ENCODE measurements at places on chromosomes 1 and 21.

DNA sequence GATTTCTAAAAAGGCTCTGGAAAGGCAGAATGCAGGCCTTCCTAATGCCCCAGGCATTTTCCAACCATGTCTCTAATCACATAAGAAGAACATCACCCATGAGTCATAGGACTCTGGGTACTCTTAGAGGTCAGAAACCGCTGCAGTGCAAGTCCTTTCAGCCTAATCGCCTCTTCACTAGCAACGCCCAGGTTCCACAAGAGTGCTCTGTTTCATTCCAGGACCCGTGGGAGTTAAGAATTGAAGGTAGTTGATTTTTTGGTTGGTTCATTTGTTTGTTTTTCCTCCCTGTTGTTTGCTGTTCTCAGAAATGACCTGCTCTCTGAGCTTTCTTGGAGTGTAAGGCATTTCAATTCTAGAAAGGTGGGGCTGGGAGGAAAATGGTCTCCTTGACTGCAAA, 123.2 kb downstream of the NR5A2 start:
- no peak for DNase-seq

GRCh38 chr21:20998456-20998789, 214 bp downstream of the NCAM2 start:
- no peak for DNase-seq

- DNase-seq, result peak; percentile 68
These were observed 19.2 kb upstream of the PTTG1IP start for GRCh38 chr21:44892536-44893277.

DNA sequence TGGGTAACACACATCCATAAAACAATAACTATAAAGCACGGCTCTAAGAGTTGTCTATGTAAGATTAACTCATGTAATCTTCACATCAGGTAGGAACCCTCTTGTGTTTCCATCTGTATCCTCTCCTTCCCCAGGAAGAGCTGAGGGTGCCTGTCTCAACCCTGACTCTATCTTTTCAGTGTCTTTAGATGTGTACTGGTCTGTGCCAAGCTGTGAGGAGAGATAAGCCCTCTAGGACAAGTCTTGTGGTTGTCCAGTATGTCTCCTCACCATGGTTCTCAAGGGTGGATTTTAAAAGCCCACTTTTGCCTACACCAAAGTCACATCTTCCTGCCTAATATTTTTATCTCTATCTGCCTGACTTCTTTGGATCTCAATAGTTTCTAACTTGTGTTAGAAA, 300.1 kb downstream of the KCNT2 start:
- DNase-seq, result no peak

Measured in stimulated activated CD8-positive, alpha-beta memory T cell treated with anti-CD3 and anti-CD28 coated beads, Interleukin-4, amount 100 ng/mL, for 4 hours (primary cell).